Keratinocyte (primary cell): ENCODE measurements at places on chromosomes 2 and 18. TPM values are rescaled to one million over a fixed set of nuclear protein-coding genes. Genes with fewer than 3 reads are reported as not detected.

PROM2 gene
- polyA plus RNA-seq: 11.4 to 21.2 TPM (median 16.8 TPM) in 3 replicates

MC2R gene
- polyA plus RNA-seq: not detected in 3 replicates

KCNF1 gene
- polyA plus RNA-seq: 0.05 to 0.10 TPM (median 0.08 TPM) in 3 replicates

SLC23A3 gene
- polyA plus RNA-seq: 0.48 to 2.4 TPM (median 1.4 TPM) in 3 replicates

RNMT gene
- 16.1 to 22.6 TPM (median 18.3 TPM) in 3 replicates for polyA plus RNA-seq

DYNAP gene
- 0.07 TPM in 1 of 3 replicates, not detected in the others for polyA plus RNA-seq

CYBRD1 gene
- 45.5 to 89.4 TPM (median 72.7 TPM) in 3 replicates for polyA plus RNA-seq

DES gene
- not detected in 3 replicates for polyA plus RNA-seq
